ENCODE measurements at places on chromosomes 7 and 10.

GRCh38 chr10:86872757-86873156, 84.7 kb downstream of the MMRN2 start:
- no peak for DNase-seq

- no peak for DNase-seq
Measured at GRCh38 chr7:77406421-77406820, 9.7 kb downstream of the GSAP start.

DNA sequence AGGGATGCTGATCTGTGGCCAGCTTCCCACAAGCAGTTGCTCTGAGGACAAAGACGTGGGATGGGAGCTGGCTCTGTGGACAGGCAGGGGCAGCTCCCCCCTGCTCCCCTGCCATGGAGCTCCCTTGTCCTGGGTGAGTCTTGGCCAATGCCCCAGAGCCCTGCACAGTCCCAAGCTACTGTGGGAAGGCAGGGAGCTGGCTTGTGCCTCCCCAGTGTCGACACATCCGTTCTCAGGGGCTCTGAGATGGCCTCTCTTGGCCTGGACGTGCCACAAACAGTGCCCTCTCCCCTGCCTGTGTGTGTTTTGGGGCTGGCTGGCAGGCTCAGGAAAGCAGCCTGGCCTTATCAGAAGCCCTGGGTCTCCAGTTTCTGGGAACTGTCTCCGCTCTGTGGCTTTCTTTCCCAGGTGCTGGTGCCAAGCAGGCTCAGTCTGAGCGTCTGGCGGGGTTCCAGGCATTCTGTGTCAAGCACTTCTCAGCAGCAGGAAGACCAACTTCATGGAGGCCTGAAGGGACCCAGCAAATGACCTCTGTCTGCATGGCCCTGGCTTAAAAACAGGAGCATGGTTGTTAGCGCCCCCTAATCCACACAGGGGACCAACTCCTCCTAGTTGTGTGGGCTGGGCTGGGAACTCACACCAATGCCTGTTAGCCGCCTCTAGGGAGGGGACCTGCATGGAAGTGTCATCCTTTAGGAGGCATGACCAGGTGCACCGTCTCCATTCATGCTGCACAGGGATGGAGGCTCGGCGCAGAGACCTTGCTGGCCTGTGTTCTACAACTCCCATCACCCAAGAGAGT, 375.2 kb downstream of the RPS24 start:
- no peak for DNase-seq

- DNase-seq, result no peak
Measured at GRCh38 chr10:120132811-120133210, 240.3 kb downstream of the SEC23IP start.

DNA sequence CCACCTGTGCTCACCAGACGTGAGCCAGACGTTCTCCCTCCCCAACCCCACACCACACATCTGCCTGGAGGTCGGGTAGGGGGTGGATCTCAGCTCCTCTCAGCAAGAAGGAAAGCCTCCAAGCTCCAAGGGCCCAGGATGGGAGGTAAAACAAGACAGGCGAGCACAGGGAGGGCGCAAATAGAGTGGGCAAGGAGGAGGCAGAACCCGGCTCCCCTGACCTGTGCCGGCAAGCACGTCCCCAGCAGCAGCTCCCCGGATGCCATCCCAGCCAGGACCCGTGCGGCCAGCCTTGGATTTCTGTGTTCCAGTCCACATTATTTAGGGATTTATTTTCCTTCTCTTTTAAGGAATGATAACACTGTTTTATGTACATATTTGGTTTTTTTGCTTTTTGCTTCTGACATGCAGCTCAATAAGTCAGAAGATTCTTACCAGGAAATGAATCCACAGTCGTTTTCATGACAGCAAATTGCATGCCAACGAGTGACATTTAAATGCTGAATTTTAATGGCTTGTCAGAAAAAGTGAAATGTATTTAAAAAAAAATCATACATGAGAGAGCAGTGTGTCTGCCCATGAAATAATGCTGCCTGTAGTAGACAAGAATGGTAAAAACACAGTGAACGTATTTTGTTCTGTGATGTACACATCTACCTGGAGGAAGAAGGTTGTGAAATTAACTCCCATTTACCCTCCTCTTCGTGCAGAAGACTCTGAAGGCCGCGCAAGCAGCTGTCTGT, 276.5 kb downstream of the PTPRN2 start:
- DNase-seq, result no peak

DNA sequence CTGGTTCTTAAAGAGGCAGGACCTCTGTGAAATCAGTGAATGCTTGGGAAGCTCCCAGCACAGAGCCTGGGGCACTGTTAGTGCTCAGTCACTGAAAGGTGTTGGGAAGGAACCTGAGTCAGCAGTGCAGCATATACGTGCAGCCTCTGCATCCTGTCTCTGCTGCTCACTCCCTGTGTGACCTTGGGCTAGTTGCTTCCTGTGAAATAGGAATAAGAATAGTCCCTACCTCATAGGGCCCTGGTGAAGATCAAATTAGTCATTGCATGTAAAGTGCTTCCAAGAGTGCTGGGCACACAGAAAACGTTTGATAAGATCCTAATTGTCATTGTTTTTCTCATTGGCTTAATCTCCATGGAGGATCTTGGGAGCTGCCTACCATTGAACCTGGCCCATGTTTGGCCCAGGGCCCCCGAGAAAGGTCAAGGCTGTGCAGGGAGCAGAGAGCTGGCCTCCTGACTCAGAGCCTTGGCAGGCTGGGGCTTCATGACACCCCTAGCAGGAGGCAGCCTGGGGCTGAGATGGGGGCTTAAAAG, 73.3 kb upstream of the COL13A1 start:
- peak; percentile 38 for DNase-seq

DNA sequence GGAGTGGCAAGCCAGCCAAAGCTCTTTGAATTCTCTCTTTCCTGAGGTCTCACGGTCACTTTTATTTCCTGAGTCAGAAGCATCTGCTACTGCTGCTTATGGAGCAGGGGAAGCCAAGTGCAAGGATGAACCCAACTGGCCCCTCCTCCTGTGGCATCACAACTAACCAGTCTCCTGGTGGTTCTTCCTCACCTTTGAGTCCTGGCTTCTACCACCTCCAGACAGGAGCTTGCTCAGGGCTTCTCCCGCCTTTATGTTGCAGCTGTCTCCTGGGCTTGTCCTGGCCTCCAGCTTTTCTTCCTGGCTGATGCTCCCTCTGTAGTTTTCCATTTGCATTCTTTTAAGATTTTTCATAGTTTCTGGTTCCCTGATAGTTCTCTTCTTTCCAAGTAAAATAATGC, 349.7 kb upstream of the NRP1 start:
- no peak for DNase-seq

DNA sequence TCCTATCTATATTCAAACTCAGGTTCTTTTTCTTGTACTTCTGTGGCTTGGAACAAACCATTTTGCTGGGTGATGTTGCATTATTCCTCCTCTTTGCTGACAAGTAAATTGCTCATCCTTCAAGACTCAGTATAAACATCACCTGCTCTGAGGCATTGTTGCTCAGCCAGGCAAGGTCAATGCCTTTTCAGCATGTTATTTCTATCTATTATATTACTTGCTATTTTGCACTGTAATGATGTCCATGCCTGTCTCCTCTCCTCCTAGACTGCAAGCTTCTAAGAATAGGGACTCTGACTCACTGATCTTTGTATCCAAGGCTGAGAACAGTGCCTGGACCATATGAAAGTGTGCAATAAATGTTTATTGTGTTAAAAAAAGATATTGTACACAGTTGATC, 293.8 kb downstream of the RNLS start:
- no peak for DNase-seq

GRCh38 chr7:31648288-31648687, 38.7 kb upstream of the PPP1R17 start:
- DNase-seq, result no peak

DNA sequence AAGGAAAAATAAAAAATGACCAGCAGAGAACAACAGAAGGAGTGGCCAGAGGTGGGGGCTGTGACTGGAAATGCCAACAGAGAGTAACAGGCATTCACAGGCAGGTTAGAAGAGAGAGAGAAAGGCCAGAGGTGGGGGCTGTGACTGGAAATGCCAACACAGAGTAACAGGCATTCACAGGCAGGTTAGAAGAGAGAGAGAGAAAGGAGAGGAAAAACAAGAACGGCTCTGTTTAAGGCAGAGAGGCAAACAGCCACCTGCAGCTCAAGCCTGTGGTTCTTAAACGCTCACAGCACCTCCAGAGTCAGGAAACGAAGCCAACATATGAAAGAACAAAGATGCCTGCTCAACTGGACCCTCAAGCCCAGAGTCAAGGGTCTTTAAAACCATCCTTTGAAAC, 39.5 kb upstream of the DGKI start:
- DNase-seq, result no peak

DNA sequence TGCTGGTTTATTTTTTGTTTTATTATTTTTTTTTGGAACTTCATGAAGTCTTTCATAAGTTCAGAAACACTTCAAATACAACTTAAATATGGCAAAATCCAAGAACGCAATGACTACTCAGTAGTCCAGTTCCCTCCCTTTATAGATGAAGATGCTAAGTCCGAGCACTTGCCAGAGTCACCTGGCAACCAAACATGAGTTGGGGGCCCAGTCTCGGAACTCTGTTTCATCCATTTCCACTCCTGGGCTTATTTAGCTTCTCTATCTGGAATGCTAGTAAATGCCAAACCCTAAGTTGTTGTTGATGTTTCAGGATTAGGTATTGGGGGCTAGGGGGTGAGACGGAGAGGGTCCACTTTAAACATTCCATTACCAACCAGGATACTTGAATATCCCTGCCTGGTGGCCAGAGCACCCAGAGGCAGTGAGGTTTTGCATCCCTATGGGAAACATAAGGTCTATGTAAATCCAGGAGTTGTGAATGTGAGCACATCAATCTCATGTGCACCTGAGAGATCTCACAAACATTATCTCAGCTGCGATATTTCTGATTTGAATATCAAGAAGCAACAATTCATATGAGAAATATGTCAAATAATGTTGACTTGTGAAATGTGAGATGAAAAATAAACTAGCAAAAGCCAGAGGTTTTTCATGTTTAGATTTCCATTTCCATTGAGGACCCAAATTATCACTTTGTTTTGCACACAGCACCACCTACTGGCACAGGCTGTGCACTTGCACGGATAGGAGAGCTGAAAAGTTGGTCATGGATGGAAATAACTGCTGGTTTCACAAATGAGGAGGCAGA, 129.3 kb downstream of the PKD1L1 start:
- peak; percentile 73 for DNase-seq
